ENCODE measurements at places on chromosomes 2 and 18. TPM values are rescaled to one million over a fixed set of nuclear protein-coding genes. Genes with fewer than 3 reads are reported as not detected.

GRCh38 chr2:237997521-237997920 is 30.7 kb downstream of the UBE2F start:
- no peak overlapping the region for H3K4me3 ChIP-seq
- H3K27ac ChIP-seq, result no peak overlapping the region
- no peaks in the 10 kb centered on the region for H3K36me3 ChIP-seq
- H3K4me1 ChIP-seq, result no peaks in the 10 kb centered on the region
- no peak for DNase-seq

GRCh38 chr2:191204433-191204832 is 40.8 kb upstream of the MYO1B start:
- H3K27ac ChIP-seq, result peak overlapping the region; percentile 12
- no peaks in the 10 kb centered on the region for H3K36me3 ChIP-seq
- no peak for DNase-seq
- no peaks in the 10 kb centered on the region for H3K27me3 ChIP-seq

DNA sequence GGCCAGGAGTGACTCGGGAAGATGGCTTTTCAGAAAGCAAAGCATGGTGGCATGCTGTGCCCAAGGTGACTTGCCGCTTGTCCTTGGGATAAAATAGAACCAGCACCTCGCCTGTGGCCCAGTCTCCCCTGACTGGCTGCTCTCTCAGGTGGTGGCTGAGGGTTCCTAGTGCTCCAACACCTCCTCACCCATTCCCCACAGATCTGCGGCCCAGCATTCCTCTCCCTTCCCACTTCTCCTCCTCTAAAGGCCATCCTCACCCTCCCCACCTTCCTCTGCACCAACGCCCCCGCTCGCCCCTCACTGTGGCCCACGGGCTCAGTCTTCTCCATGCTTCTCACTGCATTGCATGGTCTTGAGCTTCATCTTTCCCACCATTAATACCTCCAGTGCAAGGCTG is 132.4 kb downstream of the PXDN start:
- H3K4me1 ChIP-seq, result no peaks in the 10 kb centered on the region
- no peak overlapping the region for H3K27ac ChIP-seq
- no peak for DNase-seq
- no peaks in the 10 kb centered on the region for H3K36me3 ChIP-seq

DNA sequence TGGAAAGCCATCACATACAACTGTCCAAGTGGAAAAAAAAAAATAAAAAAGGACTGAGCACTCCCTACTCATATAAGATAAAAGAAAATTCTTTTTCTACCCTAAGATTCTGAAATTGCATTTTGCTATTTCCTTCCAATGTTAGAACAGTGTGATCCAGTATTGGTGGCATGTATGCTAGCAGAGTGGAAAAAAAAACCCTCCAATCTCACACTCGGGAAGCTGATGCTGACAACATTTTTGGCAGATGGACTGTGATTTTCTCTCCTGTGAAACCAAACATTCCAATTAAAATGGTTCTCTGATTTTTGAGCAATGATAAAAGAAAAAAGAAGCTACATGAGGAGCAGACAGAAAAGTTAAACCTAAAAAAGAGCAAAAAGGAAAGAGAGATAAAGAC is 419.8 kb downstream of the DPP10 start:
- no peak overlapping the region for H3K4me3 ChIP-seq
- H3K4me1 ChIP-seq, result no peaks in the 10 kb centered on the region
- H3K27me3 ChIP-seq, result no peaks in the 10 kb centered on the region
- DNase-seq, result no peak
- no peak overlapping the region for H3K27ac ChIP-seq
- no peaks in the 10 kb centered on the region for H3K36me3 ChIP-seq

GRCh38 chr2:14358774-14359173 is 273.7 kb upstream of the LRATD1 start:
- no peaks in the 10 kb centered on the region for H3K36me3 ChIP-seq
- H3K27me3 ChIP-seq, result no peaks in the 10 kb centered on the region
- no peak for DNase-seq
- H3K4me3 ChIP-seq, result no peak overlapping the region
- H3K27ac ChIP-seq, result no peak overlapping the region
- H3K4me1 ChIP-seq, result no peaks in the 10 kb centered on the region

- no peak for DNase-seq
- H3K4me1 ChIP-seq, result no peaks in the 10 kb centered on the region
- no peak overlapping the region for H3K27ac ChIP-seq
Measured at GRCh38 chr2:119207447-119207846, 16.2 kb upstream of the STEAP3 start.

GRCh38 chr2:108534584-108535356 is 500 bp downstream of the LIMS1 start:
- H3K4me1 ChIP-seq, result peaks cover 12% of the 10 kb centered on the region
- H3K27me3 ChIP-seq, result no peaks in the 10 kb centered on the region
- DNase-seq, result peak; percentile 78
- no peaks in the 10 kb centered on the region for H3K36me3 ChIP-seq

DNA sequence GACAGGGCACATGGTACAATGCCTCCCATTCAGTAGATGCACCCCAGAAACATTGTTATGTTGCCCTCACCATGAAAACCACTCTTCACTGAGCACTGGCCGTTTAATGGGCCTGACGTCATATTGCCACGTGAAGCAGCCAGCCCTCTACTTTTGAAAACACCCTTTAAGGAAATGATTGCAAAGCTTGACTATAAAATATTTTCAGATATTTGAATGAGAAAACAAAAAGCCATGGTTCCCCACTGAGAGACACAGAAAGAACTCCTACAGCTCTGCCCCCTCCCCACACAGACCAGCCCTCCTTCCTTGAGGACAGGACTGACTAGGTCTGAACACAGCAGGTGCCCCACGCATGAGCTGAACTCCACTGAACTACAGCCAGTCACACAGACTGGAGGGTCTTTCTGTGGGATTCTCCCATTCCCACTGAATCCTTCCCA is 349.1 kb downstream of the ANAPC1 start:
- DNase-seq, result no peak
- H3K27me3 ChIP-seq, result no peaks in the 10 kb centered on the region
- no peaks in the 10 kb centered on the region for H3K4me1 ChIP-seq
- H3K36me3 ChIP-seq, result no peaks in the 10 kb centered on the region
- H3K4me3 ChIP-seq, result no peak overlapping the region

Gene PTCD3
- total RNA-seq, result 36.8 TPM

DNA sequence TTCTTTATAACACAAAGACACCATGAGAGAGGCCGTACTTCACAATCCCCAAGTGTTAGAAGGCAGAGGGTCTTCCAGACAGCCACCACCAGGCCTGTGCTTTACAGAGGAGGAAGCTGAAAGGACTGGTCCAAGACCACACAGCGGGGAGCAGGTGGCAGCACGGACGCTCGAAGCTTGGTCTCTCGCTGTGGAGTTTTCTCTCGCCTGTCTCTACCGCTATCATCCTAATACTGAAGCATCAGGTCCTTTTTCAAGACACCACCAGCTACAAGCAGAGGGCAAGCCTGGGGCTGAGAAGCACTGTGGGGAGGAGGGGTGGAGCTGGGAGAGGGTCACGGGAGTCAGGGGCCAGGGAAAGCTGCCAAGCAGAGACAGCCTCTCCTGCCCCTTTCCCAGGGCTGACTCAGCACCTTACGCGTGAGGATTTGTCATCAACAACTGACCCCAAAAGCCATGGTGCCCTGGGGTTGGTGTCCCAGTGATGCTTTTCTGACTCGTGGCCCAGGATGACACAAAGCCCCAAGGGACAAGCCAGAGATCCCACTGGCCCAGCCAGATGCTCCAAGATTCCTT is 31.9 kb upstream of the FOSL2 start:
- no peak for DNase-seq
- H3K4me1 ChIP-seq, result no peaks in the 10 kb centered on the region
- H3K27ac ChIP-seq, result no peak overlapping the region
- no peak overlapping the region for H3K4me3 ChIP-seq
- no peaks in the 10 kb centered on the region for H3K27me3 ChIP-seq

Gene AQP4
- total RNA-seq, result 0.78 TPM

DNA sequence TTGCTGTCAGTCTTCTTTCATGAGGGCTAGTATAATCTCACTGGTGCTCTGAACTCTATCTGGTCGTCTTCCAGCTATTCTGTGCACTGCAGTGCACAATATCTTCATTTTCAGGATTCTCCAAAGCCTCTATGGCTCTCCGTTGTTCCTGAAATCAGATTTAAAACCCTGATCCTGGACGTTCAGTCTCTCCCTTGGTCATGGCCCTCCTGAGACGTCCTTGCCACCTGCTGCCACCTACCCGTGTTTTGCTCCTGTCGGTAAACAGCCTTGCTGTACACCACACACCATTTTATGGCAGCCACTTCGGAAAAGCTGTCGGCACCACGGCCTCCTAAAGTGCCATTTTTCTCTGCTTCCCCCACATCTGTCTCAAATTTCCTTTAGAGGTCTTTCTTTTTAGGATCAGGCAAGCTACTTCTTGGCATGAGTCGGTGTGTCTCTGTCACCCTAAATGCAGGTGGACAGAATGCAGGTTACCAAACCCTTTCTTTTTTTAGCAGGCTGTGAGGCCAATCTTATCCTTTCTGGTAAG is 170.0 kb downstream of the HRH4 start:
- no peaks in the 10 kb centered on the region for H3K4me1 ChIP-seq
- DNase-seq, result no peak
- H3K27ac ChIP-seq, result no peak overlapping the region
- no peak overlapping the region for H3K4me3 ChIP-seq
- H3K27me3 ChIP-seq, result no peaks in the 10 kb centered on the region

GRCh38 chr2:112869258-112869842 is 32.8 kb upstream of the IL1B start:
- H3K4me1 ChIP-seq, result no peaks in the 10 kb centered on the region
- H3K4me3 ChIP-seq, result no peak overlapping the region
- DNase-seq, result peak; percentile 70

Gene IL37
- not detected for total RNA-seq

Gene SIGLEC15
- 0.52 TPM for total RNA-seq

GRCh38 chr2:174336501-174337336 is 2.0 kb downstream of the SP9 start:
- H3K27ac ChIP-seq, result no peak overlapping the region
- peak overlapping the region; percentile 2 for H3K4me3 ChIP-seq
- no peaks in the 10 kb centered on the region for H3K36me3 ChIP-seq
- H3K27me3 ChIP-seq, result peaks cover 25% of the 10 kb centered on the region

- H3K27me3 ChIP-seq, result no peaks in the 10 kb centered on the region
- no peak for DNase-seq
- no peak overlapping the region for H3K27ac ChIP-seq
- H3K4me3 ChIP-seq, result no peak overlapping the region
- H3K36me3 ChIP-seq, result no peaks in the 10 kb centered on the region
- no peaks in the 10 kb centered on the region for H3K4me1 ChIP-seq
Measured at GRCh38 chr2:43258547-43259156, 32.2 kb upstream of the ZFP36L2 start.

Gene RAB17
- total RNA-seq, result 40.5 TPM

Gene FSHR
- total RNA-seq, result not detected

GRCh38 chr2:45315861-45316260 is 295.2 kb downstream of the SRBD1 start:
- no peaks in the 10 kb centered on the region for H3K36me3 ChIP-seq
- no peaks in the 10 kb centered on the region for H3K27me3 ChIP-seq
- H3K27ac ChIP-seq, result no peak overlapping the region
- H3K4me3 ChIP-seq, result no peak overlapping the region

- no peaks in the 10 kb centered on the region for H3K36me3 ChIP-seq
- H3K4me1 ChIP-seq, result no peaks in the 10 kb centered on the region
- no peak for DNase-seq
Measured at GRCh38 chr2:230920167-230920566, 4.9 kb downstream of the GPR55 start.

Gene KIF1A
- total RNA-seq, result 67.9 TPM

DNA sequence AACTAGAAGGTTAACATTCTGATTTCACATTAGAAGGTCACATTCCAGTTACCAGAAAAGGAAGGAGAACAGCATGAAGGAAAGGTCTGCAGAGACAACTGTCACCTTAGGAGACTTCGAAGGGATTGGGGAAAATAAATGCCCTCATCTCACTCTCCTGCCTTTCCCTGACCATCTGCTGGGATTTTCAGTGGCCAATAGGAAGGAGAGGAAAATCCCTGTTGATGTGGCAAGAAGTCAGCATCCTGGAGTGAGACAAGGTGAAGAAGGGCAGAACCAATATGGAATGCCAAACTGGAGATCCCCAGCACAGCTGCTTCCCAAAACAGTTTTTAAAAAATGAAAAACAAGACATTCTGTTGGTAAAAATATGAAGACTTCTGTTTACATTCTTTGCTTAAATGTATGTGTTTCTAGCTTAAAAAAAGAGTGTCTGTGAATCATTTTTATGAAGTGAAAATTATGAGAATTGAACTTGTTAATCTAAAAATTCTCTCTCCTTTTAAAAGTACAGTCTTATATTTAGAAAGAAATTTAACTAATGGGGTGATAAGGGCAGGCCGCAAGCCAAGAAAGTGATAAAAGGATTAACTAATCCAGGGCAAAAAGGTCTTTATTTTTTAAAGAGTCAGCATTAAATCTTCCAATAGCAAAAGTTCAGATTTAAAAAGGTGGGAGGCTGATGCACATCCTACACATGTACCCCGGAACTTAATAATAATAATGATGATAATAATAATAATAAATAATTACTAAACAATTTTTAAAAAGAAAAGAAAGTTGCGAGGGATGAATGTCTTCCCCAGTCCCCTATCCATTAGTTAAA is 160.6 kb upstream of the DOK6 start:
- H3K27ac ChIP-seq, result no peak overlapping the region
- no peaks in the 10 kb centered on the region for H3K4me1 ChIP-seq
- H3K27me3 ChIP-seq, result no peaks in the 10 kb centered on the region
- no peaks in the 10 kb centered on the region for H3K36me3 ChIP-seq
- DNase-seq, result no peak

- H3K27ac ChIP-seq, result no peak overlapping the region
- no peak for DNase-seq
- no peaks in the 10 kb centered on the region for H3K36me3 ChIP-seq
- H3K4me3 ChIP-seq, result no peak overlapping the region
- H3K27me3 ChIP-seq, result no peaks in the 10 kb centered on the region
Measured at GRCh38 chr18:74604774-74605173, 7.1 kb downstream of the ZNF407 start.

Gene SH3BP4
- total RNA-seq, result 77.8 TPM

Gene YES1
- 30.1 TPM for total RNA-seq

- no peaks in the 10 kb centered on the region for H3K27me3 ChIP-seq
- no peak overlapping the region for H3K27ac ChIP-seq
- no peaks in the 10 kb centered on the region for H3K4me1 ChIP-seq
- no peaks in the 10 kb centered on the region for H3K36me3 ChIP-seq
Measured at GRCh38 chr2:15348636-15349035, 212.5 kb downstream of the NBAS start.

Gene SERPINB13
- total RNA-seq, result not detected

- H3K36me3 ChIP-seq, result no peaks in the 10 kb centered on the region
- no peaks in the 10 kb centered on the region for H3K27me3 ChIP-seq
Measured at GRCh38 chr2:189623049-189623448, 38.2 kb upstream of the ASNSD1 start.

Gene KLF7
- total RNA-seq, result 6.8 TPM

Gene CHRND
- 0.12 TPM for total RNA-seq

Gene KCNS3
- total RNA-seq, result 4.6 TPM

All from pancreas (tissue), 10 donors.